ENCODE measurements at places on chromosomes 1 and 21. TPM values are rescaled to one million over a fixed set of nuclear protein-coding genes. Genes with fewer than 3 reads are reported as not detected.

The NCMAP gene
- total RNA-seq: not detected

The CA6 gene
- not detected for total RNA-seq

GRCh38 chr1:193754732-193755427, 568.5 kb upstream of the B3GALT2 start:
- DNase-seq: no peak

DNA sequence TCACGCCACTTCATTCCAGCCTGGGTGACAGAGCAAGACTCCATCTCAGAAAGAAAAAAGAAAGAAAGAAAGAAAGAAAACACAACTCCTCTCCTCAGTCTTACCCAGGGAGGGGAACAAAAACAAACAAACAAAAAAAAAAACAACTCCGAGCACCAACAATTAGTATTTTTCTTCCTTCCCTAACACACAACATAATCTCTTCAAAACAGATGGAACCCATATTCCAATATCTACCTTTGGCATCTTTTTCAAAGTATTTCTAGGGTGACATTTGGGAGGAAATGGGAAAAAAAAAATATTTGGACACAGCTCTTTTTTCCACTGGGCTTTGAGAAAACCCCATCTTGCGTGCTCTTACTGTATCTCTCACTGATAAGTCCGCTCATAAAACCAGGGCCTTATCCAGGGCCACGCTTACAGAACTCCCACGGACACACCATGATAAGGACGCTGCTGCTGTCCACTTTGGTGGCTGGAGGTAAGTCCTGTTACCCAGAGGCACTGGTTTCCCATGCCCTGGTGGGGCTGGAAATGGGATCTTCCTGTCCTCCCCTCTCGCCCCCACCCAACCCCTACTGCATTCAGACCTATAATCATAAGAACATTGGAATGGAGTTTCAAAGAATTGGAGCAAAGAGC, at the start of gene CELA2A:
TSS of gene CELA2A (plus strand) at position 420 of the 642 bp plus-strand sequence. CDS start at position 442, 22 bp downstream.
- DNase-seq: no peak

Data from M059J (cell line).